ENCODE measurements at places on chromosomes 13 and 19.

DNA sequence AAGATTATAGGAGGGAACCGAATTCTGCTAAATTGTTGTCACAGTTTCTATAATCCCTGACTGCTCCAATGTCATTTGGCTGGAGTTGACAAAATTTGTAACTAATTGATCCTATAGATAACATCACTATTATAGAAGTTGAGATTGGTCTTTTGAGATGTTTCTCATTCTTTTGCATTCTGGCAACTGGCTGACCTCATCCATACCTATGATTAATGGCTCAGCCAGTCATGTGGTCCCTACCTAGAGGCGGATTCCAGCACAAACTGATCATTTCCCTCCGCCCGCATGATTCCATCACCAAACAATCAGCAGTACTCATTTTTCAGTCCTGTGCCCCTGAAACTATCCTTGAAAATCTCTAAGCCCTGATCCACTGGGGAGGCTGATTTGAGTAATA, 4.2 kb downstream of the PSG2 start:
- H3K27ac ChIP-seq = no peak overlapping the region
- no peaks in the 10 kb centered on the region for H3K36me3 ChIP-seq
- H3K27me3 ChIP-seq = peaks cover 13% of the 10 kb centered on the region
- no peaks in the 10 kb centered on the region for H3K4me1 ChIP-seq
- no peak overlapping the region for H3K4me3 ChIP-seq

DNA sequence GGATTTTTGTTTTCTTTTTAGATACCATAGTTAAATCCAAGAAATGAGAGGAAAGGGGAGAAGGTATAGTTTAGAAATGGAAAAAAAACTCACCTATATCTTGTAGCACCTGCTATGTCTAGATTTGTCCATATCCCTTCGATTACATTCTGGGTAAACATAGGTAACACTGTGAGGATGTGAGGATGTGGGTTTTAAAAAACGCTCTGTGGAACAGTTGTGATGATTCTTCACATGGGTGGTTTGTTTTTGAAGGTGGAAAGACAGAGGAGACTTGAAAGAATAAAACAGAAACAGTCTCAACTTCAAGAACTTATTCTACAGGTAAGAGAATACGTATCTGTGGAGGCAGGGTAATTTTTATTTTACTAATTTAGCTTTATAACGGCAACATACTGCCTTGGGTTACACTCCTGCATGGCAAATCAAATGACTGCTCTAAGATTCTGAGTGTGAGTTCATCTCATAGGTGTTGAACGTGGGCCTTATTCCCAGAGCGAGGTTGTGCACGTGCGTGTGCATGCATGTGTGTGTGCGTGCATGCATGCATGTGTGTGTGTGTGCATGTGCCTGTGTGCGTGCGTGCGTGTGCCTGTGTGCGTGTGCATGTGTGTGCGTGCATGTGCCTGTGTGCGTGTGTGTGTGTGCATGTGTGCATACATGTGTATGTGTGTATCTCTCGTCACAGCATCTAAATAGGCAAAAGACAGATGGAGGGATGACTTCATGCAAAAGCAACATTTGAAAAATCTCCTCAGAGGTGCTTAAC, 23.5 kb downstream of the ATP4B start:
- H3K27ac ChIP-seq = peak overlapping the region; percentile 46
- peaks cover 26% of the 10 kb centered on the region for H3K36me3 ChIP-seq

DNA sequence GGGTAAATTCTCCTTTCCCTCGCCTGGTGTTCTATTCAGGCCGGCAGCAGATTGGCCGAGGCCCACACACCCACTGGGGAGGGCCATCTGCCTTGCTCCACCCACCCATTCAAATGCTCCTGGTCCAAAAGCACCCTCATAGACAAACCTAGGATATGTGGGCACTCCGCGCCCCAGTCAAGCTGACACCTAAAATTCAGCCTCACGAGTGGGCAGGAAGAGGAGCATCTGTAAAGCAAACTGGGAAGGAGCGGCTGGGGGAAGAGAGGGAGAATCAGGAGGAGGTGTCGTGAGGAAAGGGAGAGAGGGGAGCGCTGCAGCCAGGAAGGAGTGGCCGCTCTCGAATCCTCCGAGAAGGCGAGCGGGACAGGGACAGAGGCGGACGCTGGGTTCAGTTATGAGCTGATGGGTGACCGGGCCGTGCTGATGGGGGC, 136.9 kb downstream of the USP12 start:
- H3K27me3 ChIP-seq = peaks cover 54% of the 10 kb centered on the region
- H3K4me1 ChIP-seq = peaks cover 9% of the 10 kb centered on the region
- peaks cover 2% of the 10 kb centered on the region for H3K36me3 ChIP-seq
- DNase-seq = no peak
- H3K27ac ChIP-seq = no peak overlapping the region

DNA sequence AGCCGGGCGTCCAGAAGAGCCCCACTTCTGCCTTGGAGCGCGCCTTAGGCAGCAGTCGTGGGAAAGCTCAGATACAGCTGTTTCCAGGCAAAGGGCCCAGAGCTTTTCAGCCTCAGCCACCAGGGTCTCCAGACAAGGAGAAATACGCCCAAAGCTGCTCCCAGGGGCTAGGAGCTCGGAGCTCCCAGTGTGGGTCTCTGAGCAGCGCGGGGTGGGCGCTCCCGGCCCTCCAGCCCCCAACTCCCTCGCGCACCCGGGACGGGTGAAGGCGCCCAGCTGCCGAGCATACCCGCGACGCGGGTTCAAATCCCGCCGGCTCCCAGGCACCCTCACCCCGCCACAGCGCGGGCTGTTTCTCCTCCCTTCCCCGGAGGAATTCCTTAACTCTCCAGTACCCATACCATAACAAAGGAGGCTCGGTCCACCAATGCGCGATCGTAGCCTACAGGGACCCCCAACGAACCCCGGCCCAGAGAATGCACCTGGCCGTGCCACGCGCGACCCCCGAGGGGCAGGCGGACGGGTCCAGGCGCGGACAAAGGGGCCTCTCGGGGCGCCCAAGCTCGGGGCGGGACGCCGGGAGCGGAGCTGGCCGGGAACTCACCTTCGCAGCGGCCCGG, 507 bp downstream of the COL4A1 start:
- H3K27me3 ChIP-seq = peaks cover 79% of the 10 kb centered on the region
- DNase-seq = no peak
- no peak overlapping the region for H3K4me3 ChIP-seq
- no peak overlapping the region for H3K27ac ChIP-seq
- H3K36me3 ChIP-seq = no peaks in the 10 kb centered on the region

GRCh38 chr13:75896271-75896670, 260.1 kb downstream of the LMO7 start:
- H3K27ac ChIP-seq = no peak overlapping the region
- no peak overlapping the region for H3K4me3 ChIP-seq
- H3K27me3 ChIP-seq = peaks cover 19% of the 10 kb centered on the region
- H3K36me3 ChIP-seq = no peaks in the 10 kb centered on the region
- DNase-seq = no peak

GRCh38 chr19:1125601-1126467, 22.0 kb downstream of the GPX4 start:
- H3K27me3 ChIP-seq = no peaks in the 10 kb centered on the region
- H3K4me3 ChIP-seq = no peak overlapping the region
- H3K27ac ChIP-seq = peak overlapping the region; percentile 32
- DNase-seq = no peak

- H3K36me3 ChIP-seq = peaks cover 2% of the 10 kb centered on the region
- no peaks in the 10 kb centered on the region for H3K27me3 ChIP-seq
- DNase-seq = no peak
- H3K27ac ChIP-seq = no peak overlapping the region
Measured at GRCh38 chr13:99867535-99868257, 103.9 kb downstream of the ZIC5 start.

DNA sequence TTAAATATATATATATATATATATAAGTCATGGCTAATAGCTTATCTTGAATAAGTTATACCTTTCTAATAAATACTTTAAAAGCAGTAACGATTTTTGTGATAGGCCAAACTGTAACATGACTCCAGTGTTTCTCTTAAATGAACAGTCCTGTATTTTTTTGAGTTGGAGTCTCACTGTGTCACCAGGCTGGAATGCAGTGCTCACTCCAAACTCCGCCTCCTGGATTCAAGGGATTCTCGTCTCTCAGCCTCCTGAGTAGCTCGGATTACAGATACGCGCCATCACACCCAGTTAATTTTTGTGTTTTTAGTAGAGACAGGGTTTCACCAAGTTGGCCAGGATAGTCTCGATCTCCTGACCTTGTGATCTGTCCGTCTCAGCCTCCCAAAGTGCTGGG, 814.2 kb upstream of the SLITRK5 start:
- H3K4me1 ChIP-seq = no peaks in the 10 kb centered on the region
- H3K27ac ChIP-seq = no peak overlapping the region
- DNase-seq = no peak

- no peaks in the 10 kb centered on the region for H3K4me1 ChIP-seq
- no peak overlapping the region for H3K27ac ChIP-seq
- H3K27me3 ChIP-seq = peaks cover 37% of the 10 kb centered on the region
- no peaks in the 10 kb centered on the region for H3K36me3 ChIP-seq
Measured at GRCh38 chr13:112955271-112955937, 13.6 kb upstream of the MCF2L start.

DNA sequence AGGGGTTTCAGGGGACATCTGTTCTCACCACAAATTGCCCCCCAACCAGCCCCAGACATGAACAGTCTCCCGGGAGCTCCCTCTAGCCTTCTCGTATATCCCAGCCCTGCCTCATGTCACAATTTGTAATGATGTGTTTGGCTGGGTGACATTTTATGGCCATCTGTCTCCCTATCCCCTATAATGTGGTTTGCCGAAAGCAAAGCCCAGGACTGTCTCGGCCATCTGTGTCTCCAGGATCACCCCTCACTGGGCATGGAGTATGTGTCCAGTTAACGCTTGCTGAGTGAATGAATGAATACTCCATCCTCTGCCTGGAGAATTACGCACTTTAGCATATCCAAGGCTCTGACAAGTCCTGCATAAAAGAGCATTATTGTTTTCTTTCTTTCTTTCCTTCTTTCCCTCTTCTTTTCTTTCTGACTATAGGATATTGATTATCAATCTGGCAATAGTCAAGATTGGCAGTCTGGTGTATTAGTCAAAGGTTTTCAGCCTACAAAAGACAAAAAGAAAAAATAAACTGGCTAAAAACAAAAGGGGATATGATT, 15.1 kb downstream of the HPN start:
- DNase-seq = no peak
- no peak overlapping the region for H3K27ac ChIP-seq
- H3K4me3 ChIP-seq = no peak overlapping the region
- no peaks in the 10 kb centered on the region for H3K4me1 ChIP-seq
- peaks cover 2% of the 10 kb centered on the region for H3K36me3 ChIP-seq

GRCh38 chr13:47039106-47039505, 142.3 kb upstream of the HTR2A start:
- no peak overlapping the region for H3K27ac ChIP-seq
- no peaks in the 10 kb centered on the region for H3K4me1 ChIP-seq
- peaks cover 26% of the 10 kb centered on the region for H3K27me3 ChIP-seq
- no peak overlapping the region for H3K4me3 ChIP-seq
- no peaks in the 10 kb centered on the region for H3K36me3 ChIP-seq

DNA sequence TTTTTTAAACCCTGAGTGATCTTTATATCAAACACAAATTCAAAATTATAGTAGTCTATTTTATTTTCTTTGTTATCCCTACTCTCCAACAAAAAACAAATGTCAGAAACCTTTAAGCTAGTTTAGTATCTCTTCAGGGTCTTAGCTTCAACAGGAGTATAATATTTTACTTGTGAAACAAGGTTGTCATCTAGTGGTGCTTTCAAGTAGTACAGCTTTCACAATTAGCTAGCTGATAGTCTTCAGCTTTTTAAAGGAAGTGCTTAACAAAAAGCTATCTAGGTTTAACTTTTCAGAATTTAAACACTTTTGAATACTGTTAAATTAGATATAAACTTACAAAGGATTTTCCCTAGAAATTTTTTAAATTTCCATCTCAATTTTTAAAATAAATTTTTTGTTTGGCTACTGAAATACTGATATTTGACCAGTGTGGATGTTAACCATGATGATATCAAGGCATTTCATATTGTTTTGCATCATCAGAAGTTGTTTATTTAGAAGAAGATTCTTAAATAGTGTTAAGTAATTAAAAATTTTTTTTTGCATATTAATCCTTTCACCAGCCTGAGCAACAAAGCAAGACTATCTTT, 34.2 kb downstream of the TDRD3 start:
- no peak overlapping the region for H3K27ac ChIP-seq
- no peak overlapping the region for H3K4me3 ChIP-seq
- no peaks in the 10 kb centered on the region for H3K36me3 ChIP-seq
- H3K4me1 ChIP-seq = peaks cover 29% of the 10 kb centered on the region
- no peaks in the 10 kb centered on the region for H3K27me3 ChIP-seq

GRCh38 chr13:113562085-113562749, 22.3 kb upstream of the TFDP1 start:
- no peak overlapping the region for H3K27ac ChIP-seq
- peaks cover 22% of the 10 kb centered on the region for H3K27me3 ChIP-seq
- peaks cover 1% of the 10 kb centered on the region for H3K36me3 ChIP-seq

GRCh38 chr19:12720851-12721655, 2.7 kb downstream of the TNPO2 start:
- H3K4me1 ChIP-seq = peaks cover 39% of the 10 kb centered on the region
- H3K4me3 ChIP-seq = peak overlapping the region; percentile 89
- H3K36me3 ChIP-seq = peaks cover 24% of the 10 kb centered on the region
- no peaks in the 10 kb centered on the region for H3K27me3 ChIP-seq
- no peak for DNase-seq
- H3K27ac ChIP-seq = peak overlapping the region; percentile 95
